ENCODE measurements at places on chromosomes 3 and 15.

DNA sequence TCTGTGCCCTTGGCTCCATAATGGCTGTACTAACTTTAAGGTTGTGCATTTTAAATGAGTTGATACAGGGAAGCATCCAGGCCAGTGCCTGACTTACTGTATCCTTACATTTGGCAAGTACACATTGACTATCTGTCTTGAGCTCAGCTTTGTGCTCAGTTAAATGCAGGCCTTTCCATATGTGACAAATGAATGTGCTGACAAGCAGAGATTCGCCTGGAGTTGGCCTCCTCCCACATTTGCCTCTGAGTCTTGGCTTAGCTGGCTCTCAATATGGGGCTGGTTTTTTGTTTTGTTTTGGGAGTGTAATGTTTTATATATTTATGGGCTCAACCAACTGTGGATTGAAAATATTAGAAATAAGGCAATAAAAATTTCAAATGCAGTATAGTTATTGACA lies 29.7 kb downstream of the TRIM71 start:
- no peak for DNase-seq

GRCh38 chr3:10833855-10834414 lies 17.9 kb downstream of the SLC6A11 start:
- no peak for DNase-seq

DNA sequence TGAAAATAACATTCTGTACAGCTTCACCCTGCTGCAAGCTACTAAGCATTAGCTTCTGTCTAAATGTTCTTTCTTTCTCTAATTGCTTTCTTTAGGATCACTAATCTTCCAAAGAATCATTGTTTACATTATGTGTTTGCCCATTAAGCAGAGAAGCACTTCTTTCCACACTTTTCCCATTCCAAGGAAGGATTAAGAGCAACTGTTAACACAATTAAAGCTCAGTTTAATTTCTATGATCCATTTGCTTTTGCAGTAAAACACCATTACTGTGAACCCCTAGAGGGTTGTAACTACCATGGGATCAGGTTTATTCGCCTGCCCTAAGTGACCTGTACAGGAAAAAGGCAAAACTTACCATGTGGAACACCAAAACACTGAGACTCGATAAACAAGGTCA lies 125.8 kb upstream of the ZNF385D start:
- no peak for DNase-seq

GRCh38 chr3:107598926-107599771 lies 76.4 kb downstream of the BBX start:
- DNase-seq, result no peak

GRCh38 chr3:14379843-14380242 lies 22.6 kb upstream of the SLC6A6 start:
- DNase-seq, result no peak

DNA sequence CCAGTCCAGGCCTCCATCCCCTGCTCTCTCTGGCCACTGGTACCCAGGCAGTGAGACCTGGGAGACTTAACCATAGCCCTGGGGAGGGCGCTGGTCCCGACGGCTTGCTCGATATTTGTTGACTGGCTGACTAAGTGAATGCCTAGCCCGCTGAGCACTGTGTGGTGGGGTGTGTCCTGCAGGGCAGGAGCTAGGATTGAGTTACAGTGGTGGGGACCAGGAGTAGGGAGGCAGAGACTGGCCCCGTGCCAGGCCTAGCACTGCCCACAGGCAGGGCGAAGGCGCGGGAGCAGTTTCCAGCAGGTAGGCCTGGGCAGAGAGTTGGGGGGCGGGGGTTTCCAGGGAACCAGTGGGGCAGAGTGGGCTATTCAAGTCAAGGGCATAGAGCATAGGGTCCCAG lies at the start of gene VILL:
Gene VILL, plus strand, starts transcription at position 260 of the 400 bp plus-strand sequence. CDS start 2,887 bp downstream, outside the sequence.
- DNase-seq, result no peak

DNA sequence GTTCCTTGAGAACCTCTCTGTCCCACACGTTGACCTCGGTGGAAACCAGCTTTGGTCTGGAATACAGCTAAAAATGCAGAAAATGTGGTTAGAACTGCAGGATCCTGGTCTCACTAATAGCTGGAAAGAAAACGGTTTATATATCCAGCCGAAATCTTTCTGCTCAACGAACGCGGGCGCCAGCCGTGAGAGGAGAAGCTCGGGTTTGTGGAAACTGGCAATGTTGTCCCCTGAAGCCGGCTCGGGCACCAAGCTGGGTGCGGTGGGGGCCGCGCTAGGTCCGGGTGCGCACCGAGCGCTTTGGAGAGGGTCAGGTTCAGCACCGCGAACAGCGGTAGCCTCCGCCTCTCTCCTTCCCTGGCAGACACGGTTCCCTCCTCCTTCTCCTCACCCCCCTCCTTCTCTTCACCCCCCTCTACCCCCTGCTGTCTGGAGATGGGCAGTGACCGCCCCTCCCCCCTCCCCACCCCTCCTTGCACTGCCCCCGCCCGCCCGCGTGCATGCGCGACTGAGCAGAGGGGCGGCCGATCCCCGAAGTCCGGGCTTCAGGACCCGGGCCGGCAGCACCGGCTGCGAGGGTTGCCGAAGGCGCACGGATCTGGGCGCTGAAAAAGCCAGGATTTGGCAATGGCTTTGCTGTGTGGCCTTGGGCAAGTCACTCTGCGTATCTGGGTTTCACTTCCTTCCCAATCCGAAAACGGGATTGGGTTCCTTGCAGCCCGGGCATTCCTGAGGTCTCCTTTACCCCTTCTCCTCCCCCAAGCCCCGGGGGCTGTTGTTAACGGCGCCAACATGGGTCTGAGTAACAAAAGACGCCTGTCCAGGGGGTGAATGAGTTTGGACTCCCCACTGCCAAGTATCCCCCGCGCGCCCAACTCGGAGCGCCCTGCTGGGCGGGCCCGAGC lies at the start of gene SKOR1:
Gene SKOR1, plus strand, starts transcription at position 534 of the 905 bp plus-strand sequence. Its CDS starts 94 bp downstream, at position 628.
- no peak for DNase-seq

DNA sequence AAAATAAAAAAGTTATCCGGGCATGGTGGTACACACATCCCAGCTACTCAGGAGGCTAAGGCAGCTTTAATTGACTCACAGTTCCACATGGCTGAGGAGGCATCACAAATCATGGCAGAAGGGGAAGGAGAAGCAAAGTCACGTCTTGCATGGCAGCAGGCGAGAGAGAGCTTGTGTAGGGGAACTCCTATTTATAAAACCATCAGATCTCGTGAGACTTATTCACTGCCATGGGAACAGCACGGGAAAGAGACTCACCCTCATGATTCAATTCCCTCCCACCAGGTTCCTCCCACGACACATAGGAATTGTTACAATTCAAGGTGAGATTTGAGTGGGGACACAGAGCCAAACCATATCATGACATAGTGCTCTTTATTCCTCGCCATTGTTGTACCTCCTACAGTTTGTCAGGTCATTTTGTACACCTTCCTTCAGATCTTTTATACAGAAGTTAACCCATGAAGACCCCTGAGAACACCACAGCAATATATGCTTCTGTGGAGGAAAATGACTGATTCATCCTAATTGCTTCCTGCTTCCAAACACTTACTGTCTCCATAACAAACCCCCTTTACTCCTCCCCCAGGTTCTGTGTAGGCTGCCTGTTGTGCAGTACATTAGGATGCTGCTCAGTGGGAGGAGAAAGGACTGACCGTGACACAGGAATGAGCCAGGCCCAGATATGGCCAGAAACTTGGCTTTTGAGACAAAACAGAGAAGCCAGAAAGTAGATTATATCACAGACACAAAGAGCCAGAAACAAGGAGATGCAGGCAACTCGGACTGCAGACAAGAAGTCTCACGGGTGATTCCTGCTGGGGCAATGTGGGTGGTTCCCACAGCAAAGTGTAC lies 67.9 kb upstream of the HEG1 start:
- no peak for DNase-seq

All from stimulated activated CD4-positive, alpha-beta T cell treated with anti-CD3 and anti-CD28 coated beads, Interleukin-1b, Interleukin-23, amount 100 ng/mL, for 1 hour (primary cell).